ENCODE measurements at places on chromosomes 2 and 18.

DNA sequence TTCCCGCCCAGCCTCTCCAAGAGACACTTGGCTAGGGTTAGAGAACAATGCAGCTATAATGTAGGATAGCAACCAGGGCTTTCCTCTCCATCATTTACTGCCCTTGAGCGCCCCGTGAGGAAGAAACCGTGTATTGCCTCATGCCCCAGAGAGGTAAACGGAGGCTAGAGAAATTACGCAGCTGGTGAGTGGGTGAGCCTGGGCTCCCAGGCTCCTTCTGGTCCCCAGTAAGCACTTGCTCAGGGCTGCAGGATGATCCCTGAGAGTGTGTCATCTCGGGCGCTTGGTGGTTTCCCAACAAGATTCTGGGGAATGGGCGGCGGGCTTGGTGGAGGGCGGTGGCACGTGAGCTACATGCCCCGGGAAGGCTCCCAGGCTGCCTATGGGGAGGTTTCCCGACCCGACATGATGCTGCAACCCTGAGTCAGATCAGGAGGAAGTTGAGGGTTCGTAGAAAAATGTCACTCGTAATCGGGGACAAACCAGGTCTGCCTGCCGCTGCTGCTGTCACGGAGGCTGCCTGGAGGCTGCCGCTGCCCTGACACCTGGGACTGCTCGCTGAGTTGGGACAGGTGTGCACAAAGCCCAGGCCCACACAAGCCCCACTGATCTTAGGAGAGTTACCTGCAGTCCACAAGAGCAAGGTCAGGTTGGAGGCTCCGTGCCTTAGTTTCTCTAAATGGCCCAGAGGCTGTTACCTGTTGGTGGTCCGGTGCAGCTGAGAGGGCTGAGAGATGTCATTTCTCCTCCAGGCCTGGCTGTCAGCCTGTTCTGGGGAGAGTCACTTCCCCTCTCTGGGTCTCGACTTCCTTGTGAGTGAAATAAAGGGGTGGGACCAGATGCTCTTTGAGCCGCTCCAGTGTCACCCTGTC, at the start of gene GPR55:
Gene GPR55, minus strand, starts transcription at position 773 of the 872 bp plus-strand sequence. CDS start 14,280 bp downstream, outside the sequence.
- DNase-seq, result peak; percentile 91

GRCh38 chr2:140892911-140893637, 1237.7 kb downstream of the LRP1B start:
- DNase-seq, result no peak

- DNase-seq, result no peak
Measured at GRCh38 chr2:138336146-138336545, 165.4 kb upstream of the SPOPL start.

DNA sequence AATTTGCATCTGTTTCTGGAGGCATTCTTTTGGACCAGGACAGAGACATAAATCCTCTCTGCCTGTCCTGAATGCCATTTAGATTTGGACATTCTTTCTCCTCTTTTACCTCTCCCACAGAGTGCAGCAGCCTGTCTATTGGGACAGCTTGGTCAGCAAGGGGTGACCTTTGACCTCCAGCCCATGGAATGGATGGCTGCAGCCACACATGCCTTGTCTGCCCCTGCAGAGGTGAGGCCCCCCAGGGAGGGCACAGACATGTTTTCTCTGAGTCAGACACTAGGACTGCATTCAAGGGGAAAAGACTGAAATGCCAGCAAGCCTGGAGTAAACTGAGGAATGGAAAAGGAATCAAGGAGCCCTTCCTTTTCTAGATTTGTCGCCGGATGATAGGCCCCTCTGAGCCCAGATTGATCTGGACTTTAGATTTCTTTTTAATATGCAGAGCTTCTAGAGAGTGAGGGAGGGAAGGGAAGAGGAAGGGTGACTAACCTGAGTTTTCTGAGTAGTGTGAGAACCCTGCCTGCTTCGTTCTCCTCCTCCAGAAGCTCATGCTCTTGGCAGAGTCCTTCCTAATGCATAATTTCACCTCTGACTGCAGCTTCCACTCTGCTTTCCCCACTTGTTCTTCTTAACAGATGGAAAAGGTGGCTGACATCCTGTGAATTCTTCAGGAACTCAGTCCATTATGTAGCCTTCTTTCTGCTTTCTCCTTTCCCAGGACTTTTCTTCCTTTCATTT, 16.1 kb upstream of the TTLL4 start:
- DNase-seq, result no peak

DNA sequence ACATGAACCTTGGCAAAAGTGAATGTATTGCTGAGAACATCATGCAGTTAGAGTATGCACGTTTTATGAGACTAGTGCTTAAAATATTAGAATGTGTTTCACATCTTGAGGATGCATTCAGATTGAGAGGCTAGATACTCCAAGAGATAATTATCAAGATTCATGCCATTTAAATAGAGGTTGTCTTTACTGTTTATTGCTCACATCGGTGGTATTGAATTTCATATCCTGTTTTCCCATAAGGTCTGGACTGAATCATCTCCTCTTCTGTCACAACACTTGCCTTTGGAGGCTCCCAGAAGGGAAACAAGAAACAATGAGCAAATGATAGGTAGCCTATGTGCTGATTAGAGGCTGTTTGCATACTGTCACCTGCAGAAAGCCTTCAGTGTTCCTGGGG, 83.8 kb downstream of the CLHC1 start:
- DNase-seq, result no peak

- DNase-seq, result peak; percentile 41
Measured at GRCh38 chr2:112566104-112566503, 18.3 kb upstream of the CHCHD5 start.

- DNase-seq, result no peak
Measured at GRCh38 chr18:44543387-44543786, 137.3 kb upstream of the SETBP1 start.

GRCh38 chr2:10398496-10398895, 49.6 kb downstream of the ODC1 start:
- no peak for DNase-seq

DNA sequence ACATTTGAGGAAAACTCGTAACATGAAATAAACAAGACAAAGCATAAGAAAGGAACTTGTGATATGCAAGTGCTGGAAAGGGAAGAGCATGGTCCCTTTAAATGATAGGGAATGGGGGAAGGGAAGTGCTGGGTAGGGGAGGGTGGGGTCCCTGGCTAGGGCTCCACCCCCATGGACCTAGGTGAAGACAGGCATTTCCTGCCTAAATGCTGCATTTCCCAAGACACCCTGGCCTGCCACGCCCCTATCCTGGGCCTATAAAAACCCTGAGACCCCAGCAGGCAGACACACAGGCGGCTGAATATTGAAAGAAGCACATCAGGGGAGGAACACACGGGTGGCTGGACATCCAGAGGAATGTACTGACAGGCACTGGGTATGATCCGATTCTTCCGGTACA, 499.9 kb downstream of the ZEB2 start:
- DNase-seq, result no peak

DNA sequence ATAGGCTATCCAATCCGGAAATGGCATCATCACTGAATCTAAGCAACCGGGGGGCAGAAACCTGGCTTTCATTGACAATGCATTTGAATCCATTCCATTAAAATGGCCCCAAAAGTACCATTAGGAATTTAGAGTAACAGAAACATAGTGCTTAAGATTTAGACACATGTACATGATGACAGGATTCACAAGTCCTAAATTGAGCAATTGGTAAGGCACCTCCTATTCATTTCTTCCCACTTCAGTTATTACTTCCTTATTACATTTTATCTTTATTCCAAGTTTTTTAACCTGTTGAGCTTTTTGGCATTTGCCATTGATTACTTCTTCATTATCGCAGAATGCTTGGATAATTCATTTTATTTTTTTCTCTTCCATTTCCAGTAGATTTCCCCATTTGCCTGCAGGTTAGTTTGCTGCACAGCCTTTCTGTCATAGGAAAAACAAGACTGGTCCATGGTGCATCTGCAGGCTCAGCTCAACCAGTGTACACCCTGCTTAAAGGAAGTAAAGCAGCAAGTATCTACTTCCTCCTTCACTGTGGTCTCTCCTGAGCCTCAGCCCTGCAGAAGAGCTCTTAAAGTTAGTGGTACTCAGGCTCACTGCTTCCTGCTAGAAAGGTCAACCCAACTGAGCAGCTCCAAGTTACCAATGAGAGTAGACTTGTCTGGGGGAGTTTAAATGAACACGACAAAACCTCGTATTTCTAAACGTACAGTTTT, 89.2 kb downstream of the DOCK10 start:
- peak; percentile 68 for DNase-seq

DNA sequence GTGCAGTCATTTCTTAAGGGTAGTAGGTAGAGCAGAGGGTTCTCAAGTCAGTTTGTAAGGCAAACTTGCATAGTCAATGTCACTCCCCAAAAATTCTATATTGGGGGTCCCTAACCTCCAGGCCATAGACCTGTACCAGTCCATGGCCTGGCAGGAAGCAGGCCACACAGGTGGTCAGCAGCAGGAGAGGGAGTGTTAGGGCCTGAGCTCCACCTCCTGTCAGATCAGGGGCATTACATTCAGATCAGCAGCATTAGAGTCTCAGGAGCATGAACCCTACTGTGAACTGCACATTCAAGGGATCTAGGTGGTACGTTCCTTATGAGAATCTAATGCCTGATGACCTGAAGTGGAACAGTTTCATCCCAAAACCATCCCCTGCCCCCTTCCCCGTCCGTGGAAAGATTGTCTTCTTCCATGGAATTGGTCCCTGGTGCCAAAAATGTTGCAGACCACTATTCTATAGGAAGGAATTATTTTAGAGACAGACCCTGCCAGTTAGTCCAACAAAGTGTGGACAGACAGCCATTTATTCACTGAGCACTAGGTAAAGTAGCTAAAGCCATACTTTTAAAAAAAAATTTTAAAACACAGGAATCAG, 6.7 kb downstream of the COA5 start:
- DNase-seq, result peak; percentile 24

GRCh38 chr2:24163186-24163585, 11.7 kb upstream of the FAM228A start:
- DNase-seq, result no peak

DNA sequence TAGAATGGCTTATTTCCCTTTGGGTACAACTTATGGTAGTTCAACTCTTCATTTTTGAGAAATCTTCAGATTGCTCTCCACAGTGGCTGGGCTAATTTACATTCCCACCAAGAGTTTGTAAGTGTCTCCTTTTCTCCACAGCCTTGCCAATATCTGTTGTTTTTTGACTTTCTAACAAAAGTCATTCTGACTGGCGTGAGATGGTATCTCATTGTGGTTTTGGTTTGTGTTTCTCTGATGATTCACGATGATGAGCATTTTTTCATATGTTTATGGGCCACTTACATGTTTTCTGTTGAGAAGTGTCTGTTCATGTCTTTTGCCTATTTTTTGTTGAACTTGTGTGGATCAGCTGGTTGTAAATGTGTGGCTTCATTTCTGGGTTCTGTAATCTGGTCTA, 871.0 kb downstream of the EPHA4 start:
- DNase-seq, result peak; percentile 4

DNA sequence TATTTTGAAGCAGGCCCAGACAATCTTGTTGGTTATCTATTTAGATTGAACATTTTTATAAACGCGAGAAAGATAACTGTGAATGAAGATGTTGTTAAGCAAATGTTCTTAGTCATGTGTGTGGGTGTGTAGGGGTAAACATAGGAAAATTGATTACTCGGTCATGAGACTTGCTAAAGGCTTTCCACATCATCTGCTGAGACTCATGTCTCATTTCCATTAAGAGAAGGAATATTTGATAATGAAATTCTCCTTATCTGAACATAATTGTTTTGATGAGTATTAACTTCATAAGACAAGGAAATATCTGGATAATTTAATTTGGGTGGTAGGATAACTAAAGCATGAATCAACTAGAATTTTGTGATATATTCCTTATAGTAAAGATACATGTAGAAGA, 19.7 kb downstream of the CCDC102B start:
- DNase-seq, result no peak

- no peak for DNase-seq
Measured at GRCh38 chr18:35672897-35673296, 91.4 kb downstream of the GALNT1 start.

DNA sequence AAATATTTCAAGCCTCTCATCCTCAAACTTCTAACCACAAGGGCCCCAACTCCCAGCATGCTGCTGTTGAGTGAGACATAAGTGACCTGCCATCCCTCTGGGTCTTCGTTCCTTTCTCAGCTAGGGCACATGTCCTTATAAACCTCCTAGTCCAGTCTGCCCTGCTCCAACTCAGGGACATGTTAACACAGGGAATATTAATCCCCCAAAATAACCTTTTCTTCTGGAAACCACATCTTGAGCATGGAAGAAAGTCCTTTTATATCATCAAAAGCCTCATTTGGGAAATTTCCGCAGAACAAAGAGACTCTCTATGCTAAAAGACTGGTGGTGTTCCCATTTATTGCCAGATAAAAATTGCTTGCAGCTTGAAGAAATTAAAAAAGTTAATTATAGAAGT, 14.4 kb downstream of the TNP1 start:
- DNase-seq, result no peak

DNA sequence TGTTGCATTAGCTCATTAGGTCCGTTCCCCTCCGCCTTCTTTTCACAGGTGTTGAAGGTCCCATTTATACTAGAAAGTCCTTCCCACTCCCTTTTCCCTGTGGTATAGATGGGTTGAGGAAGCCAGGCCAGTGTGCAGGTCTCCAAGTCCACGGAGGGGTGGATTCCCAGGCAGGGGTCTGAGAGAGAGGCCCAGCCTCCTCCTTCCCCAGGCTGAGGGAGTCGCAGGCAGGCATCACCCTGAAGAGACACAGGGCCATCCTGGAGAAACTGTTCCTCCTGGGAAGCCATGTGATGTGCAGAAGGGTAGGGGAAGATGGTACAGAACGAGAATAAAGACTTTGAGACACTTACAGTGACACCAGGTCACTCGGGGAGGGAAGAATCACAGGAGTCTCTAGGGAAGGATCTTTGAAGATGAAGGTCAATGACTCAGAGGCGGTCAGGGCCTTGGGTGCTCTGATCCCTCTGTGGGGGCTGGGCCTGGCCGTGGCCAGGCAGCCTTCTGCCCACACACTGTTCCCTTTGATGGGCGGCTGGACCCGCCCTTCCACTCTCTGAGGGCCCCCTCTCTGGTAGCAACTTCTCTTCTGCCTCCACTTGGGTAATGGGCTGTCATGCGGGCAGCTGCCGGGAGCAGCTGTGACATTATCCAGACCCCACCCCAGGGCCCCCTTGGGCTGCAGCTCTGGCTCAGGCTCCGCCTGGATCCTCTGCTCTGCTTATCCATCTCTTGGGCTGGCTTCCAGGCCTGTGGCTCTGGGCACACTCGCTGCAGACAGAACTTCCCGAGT, 45.1 kb downstream of the RHOB start:
- no peak for DNase-seq

DNA sequence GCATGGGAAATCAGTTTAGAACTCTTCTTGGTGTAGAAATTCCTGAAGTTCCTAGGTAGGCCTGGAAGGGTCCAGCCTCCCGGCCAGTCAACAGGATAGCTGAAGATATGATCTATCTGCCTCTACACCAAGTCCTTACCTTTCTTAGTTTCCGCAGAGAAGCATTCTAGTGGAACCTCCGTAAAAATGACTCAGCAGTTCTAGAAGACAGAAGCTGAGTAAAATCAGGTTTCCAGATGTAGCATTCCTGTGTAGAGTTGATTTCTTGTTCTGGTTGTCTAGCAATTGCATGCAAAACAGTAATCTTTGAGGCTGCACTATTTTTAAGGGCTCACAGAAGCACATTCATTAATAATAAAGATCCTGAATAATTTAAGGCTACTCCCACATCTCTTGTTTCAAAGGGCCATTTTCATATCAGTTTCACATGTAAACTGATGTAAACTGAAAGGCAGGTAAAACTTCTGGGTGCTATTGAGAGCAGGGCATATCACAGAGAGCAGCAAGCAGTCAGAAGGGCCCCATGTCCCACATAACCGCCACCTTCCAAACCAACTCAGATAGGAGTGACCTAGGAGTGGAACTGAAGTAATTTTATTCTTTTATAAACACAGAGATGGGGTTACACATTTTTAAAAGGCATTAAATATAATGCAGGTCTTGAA, 3.2 kb upstream of the DYTN start:
- DNase-seq, result peak; percentile 15

Measured in activated CD4-positive, alpha-beta T cell treated with anti-CD3 and anti-CD28 coated beads, Interleukin-2, Interleukin-4, amounts not matched to agents 100 ng/mL and 50 ng/mL, durations not matched to agents 16 hours and 8 hours (primary cell).